ENCODE measurements at places on chromosomes 3 and 15.

DNA sequence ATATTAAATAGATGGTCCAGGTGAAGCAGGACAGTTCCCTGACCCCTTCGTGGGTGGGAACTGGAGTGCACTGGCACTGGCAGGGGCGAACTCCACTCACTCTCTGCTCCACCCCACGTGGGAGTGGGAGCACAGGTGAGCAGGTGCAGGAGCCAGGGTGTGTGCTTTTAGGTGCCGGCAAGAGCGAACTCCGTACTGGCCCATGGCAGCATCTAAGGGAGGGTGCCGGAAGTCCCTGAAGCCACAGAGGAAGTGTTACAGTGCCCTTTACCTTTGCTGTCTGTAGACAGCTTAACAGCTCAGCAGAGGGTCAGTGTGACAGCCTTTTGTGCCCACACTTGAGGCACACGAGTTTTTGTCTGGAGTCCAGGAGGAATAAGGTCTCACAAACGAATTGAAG, 26.7 kb upstream of the PIAS1 start:
- DNase-seq = no peak

- no peak for DNase-seq
Measured at GRCh38 chr15:99970891-99971430, 237.7 kb upstream of the LYSMD4 start.

- no peak for DNase-seq
Measured at GRCh38 chr3:62416144-62416543, 42.8 kb upstream of the FEZF2 start.

DNA sequence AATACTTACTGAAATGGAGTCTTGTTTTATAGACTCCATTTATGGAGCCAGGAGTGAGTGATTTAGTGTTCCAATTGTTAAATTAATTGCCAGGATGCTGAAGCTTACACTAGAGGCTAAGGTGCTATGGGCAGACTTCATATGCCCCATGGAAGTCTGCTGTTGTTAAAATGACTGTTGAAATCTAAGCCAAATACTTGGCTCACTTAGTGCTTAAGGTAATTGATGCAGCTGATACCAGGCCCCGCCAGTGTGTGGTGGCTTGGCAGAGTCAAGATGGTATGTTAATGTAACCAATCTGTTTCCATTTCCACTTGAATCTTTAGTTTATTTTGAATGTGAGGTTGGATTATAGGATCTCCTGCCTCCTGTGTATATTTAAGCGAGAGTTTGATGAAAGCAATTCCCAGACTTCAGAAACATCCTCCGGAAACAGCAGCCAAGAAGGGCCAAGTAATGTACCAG, 187.1 kb downstream of the ITPR1 start:
- no peak for DNase-seq
